Activated CD4-positive, alpha-beta T cell treated with anti-CD3 and anti-CD28 coated beads, Interleukin-2, amount 50 U/mL, for 16 hours (primary cell): ENCODE measurements at places on chromosomes 11 and 22.

DNA sequence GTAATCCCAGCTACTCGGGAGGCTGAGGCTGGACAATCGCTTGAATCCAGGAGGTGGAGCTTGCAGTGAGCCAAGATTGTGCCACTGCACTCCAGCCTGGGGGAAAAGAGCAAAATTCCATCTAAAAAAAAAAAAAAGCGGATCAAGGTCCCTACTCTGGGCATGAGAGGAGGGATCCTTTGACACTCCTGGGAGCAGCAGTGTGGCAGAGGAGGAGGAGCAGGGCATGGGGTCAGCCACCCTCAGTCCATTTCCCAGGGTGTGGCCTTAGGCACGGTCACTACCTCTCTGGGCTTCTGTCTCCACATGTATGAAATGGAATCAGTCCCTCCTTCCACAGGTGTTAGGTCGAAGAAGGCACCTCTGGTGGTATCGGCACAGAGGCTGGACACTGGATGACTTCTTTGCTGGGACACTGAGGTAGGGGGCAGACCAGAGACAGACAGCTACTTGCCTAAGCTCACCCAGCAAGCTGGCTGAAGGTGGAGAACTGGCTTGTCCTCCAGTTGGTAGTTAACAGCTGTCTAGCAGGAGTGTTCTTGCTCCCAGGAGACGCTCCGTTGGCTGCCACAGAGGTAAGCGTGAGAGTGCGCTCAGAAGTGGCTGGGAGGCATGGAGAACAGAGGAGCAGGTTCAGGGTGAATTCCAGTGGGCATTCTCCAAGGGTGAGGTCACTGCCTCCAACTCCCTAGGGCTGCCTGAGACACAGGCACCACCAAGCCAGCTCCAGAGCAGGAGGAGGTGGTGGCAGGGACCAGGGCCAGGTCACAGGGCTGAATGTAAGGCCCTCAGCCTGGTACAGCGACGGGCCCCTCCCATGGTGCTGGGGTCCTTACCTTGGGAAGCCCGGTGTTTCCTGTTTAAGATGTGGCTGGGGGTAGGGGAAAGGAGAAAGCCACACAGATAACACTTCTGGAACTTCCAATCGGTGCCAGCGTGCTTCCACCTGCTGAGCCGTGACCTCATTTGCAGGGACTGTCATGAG, 19.5 kb downstream of the TXN2 start:
- DNase-seq, result no peak

GRCh38 chr11:2096919-2097301, 42.3 kb downstream of the IGF2 start:
- no peak for DNase-seq

DNA sequence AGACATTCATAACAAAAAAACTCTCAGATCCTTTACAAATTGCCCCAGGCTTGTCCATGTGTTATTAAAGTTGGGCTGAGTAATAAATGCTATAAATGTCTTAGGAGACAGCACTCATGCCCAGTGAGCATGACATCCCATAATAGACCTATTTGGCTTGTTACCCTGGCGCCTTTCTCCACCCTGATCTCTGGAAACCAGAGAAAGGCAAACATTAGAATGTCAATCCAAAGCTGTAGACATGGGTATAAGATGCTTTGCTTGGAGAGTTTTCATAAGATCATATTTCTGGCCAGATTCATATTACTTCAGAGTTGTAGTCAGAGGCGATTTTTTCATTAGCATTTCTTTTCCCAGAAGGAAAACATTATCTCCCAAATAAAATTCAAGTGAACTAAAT, 161.3 kb upstream of the UBASH3B start:
- no peak for DNase-seq

- no peak for DNase-seq
Measured at GRCh38 chr22:17783312-17783711, 9.0 kb upstream of the BID start.

DNA sequence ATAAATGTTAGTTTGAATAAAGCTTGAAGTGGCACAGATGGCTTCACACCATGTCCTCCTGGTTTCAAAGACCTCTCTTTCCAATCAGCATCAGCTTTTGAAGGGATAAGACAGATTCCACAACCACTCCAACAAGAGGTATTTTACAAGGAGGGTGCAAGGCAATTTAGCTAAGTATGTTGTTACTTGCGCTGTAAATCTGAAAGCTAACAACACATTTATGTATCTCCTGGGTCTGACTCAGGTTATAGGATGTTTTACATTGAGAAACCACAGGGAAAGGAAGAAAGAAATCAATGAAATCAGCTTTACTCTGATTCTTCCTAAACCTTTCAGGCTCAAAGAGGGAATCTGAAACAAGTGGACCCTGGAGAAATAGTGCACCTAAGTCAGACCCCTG, 12.1 kb downstream of the CWC15 start:
- DNase-seq, result no peak

- no peak for DNase-seq
Measured at GRCh38 chr11:79813551-79813950, 372.7 kb upstream of the TENM4 start.

GRCh38 chr22:31142285-31142684, 2.0 kb upstream of the PLA2G3 start:
- DNase-seq, result no peak

DNA sequence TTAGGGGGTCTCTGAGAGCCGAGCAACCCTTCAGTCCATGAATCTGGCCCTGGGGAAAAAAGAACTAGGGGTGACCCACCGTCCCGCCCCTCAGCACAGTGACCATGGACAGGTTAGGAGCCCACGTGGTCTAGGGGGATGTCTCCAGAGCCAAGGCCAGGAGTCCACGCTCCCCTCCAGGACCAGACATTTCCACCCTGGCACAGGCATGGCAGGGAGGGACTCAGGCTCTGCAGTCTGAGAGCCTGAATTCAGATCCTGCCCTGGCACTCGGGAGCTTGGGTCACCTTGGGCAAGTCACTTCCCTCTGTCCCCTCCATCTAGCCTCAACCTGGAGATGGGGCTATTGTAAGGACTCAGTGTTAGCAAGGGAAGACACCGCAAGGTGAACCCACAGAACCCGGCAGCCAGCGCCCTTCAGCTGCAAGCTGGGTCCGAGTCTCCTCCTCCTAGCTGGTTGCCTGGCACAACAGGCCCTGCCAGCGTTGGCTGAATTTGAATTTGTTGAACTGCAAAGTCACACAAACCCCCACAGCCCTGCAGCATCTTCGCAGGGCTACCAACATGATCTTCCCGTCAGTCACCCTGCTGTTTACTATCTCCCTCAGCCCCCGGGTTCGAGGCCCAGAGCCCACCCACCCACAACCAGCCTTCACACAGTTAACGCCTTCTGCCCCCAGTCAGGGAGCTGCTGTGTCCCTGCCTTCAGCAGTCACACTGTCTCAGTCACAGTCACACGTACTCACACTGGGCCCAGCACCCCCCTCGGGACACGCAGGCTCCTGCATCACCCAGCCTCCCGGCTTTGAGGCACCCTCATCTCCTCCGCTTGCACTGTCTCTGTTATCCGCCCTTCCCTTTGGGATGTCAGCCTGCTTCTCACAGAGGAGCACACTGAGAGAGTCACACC, 603 bp upstream of the PDGFB start:
- no peak for DNase-seq

- no peak for DNase-seq
Measured at GRCh38 chr11:69746752-69747742, 28.1 kb downstream of the FGF4 start.

GRCh38 chr11:115996125-115996807, 492.1 kb upstream of the CADM1 start:
- no peak for DNase-seq

- DNase-seq, result no peak
Measured at GRCh38 chr11:63918507-63919191, 1.7 kb upstream of the RCOR2 start.

DNA sequence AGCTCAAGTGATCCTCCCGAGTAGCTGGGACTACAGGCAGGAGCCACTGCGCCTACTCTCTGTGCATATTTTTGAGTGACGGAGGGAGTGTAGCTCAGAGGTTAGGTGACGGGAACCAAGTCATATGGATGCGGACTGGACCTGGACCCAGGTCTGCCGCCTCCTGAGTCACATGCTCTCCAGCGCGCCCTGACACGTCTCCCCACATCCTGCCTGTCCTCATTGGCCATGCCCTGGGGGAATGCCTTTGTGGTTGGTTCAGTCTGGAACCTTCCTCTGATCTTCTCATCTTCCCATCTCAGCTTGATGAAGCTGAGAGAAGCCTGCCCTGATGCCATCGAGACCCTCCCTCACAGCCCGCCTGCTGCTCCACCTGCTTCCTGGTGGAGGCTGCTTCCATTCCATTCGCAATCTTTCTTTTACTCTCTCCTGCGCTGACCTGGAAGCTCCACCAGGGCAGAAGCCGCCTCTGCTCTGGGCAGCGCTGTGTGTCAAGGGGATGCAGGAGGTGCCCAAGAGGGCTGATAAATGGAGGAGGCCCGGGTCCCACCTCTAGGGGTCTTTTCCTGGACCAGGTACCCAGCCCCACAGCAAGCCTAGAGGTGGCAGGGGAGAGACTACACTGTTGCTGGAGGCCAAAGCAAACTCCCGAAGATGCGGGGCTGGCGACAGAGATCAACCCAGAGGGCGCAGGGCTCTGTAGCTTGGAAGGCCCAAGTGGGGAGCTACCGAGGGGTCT, 13.9 kb upstream of the BAIAP2L2 start:
- DNase-seq, result no peak

GRCh38 chr11:36065436-36065835, 121.6 kb downstream of the LDLRAD3 start:
- DNase-seq, result no peak

DNA sequence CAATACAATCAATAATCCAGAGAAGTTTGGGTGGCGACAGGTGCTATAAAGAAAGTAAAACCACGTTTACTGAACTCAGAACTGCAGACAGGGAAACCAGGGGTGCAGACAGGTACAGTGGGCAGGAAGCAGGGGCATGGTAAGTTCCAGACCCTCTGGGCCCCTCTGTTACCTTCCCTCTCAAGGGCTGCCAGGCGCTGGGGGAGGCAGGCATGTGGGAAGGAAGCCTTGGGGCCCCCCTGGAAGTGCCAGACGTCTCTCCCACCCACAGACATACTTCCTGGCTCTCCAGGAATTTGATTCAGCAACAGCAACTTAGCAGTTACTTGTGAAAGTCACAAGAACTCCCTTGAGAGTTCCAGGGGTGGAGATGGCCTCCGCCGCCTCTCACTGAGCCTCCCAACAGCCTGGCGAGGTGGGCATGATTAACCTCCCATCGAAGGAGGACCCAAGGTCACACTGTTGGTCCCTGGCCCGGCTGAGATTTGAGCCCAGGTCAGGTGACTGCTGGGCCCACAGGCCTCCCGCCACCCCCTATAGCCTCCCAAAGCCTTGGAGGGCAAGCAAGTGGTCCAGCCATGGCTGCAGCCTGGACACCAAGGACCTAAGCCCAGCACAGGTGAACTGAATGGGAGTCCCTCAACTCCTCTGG, 14.1 kb upstream of the TSKU start:
- no peak for DNase-seq
